GM23248 (cell line): ENCODE measurements at places on chromosomes 2 and 18. TPM values are rescaled to one million over a fixed set of nuclear protein-coding genes. Genes with fewer than 3 reads are reported as not detected.
A peak's percentile ranks its signal among the peaks of the same experiment; 100 is the strongest.

GRCh38 chr2:217261452-217261851 is 401.6 kb upstream of the TNP1 start:
- no peak for DNase-seq

DNA sequence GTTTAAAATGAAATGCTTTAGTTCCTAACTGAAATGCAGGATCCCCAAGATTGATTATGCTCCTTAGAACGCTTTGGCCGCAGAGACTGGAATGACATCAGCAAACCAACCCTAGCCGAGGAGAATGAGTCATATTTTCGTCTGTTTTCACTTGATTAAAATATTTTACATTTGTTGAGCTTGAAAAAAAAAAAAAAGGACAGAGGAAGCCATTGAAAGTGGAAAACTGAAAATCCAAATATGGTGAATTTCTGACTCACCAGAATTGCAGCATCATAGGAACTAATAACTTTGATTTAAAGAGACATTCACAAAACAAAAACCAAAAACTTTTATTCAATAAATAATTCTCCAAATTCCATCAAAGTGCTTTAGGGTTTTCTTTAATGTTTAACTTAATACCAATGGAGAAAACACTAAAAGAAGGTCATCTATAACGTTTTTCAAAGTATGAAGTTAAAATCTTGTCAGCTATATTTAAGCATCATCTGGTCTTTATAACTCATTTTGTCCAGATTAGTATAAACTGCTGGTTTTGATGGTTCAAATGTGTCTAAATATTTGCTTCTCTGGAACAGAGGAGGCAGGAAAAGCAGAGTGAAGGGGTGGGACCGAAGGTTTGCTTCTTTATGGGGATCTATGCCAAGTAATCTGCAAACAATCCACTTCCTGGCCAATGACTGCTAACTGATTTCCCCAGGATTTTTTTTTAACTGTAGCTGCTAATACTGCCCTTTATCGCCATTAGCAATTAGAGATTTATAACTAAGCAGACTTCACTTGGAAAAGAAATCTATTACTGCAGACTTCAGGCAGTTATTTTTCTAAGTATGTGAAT is 30.9 kb upstream of the COL5A2 start:
- peak; percentile 96 for DNase-seq

- peak; percentile 92 for DNase-seq
These were observed at the start of gene CCDC93 for GRCh38 chr2:118013724-118014491. TSS of gene CCDC93 (minus strand) at chr2:118014070. CDS start at chr2:118013995, 75 bp downstream.

- DNase-seq = no peak
These were observed 216.4 kb upstream of the AGAP1 start for GRCh38 chr2:235277485-235277884.

Gene NT5C1B
- not detected in 2 replicates for total RNA-seq

Gene NEU2
- not detected in 2 replicates for total RNA-seq

Gene KCNS3
- total RNA-seq = 2.7 and 2.9 TPM in 2 replicates

Gene FMNL2
- 18.6 and 19.6 TPM in 2 replicates for total RNA-seq

DNA sequence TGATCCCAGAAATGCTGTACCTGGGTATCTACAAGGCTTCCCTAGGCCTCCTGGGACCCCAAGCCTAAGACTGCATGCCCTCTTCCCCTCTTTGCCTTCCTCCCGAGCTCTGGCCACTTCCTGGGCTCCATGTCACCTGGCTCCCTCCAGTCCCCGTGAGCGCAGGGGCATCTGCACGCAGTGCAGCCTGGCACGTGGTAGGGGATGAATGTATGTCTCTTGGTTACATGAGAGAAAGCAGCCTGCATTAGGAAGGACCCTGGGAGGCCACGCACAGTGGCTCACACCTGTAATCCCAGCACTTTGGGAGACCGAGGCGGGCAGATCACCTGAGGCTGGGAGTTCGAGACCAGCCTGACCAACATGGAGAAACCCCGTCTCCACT is 15.8 kb downstream of the PASK start:
- DNase-seq = no peak

GRCh38 chr18:44197832-44198611 is 482.7 kb upstream of the SETBP1 start:
- DNase-seq = peak; percentile 3

DNA sequence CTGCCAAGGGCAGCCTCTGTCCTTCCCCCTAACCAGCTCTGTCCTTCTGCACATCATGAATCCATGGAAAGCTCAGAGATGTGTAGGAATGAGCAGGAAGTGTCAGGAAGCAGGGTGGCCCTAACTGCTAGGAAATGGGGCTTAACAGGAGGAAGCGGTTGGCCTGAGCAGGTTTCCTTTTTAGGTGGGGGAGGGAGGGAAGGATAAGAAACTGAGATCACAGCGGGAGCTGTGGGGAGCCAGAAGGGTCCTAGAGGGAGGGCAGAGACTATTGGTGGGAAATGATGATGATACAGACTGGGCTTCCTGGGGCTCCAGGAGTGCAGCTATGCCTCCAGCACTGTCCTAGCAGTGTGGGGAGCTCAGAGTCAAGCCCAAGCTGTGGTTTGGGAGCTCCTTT is 182.0 kb downstream of the SH3BP4 start:
- DNase-seq = no peak
